Pons (tissue), 1 donor: ENCODE measurements at places on chromosomes 4 and X.

DNA sequence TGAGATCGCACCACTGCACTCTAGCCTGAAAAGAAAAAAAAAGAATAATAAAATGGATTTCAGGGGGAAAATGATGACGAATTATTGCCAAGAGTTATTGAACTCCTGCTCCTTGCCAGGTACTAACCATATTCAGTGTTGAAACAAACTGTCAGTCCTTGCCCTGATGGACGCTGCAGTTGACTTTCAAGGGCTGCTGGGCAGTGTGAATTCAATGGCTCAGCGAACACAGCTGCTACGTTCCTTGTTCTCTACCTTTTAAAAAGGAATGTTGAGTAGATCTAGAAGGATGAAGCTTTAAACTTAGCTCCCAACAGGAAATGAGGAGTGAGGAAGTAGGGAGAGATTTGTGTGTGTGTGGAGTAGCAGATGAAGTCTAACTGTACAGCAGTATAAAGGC lies 2.7 kb downstream of the LIMCH1 start:
- no peak for DNase-seq

GRCh38 chr4:83129264-83129663 lies 14.7 kb upstream of the PLAC8 start:
- no peak for DNase-seq

GRCh38 chr4:93029769-93030168 lies 726.0 kb downstream of the GRID2 start:
- DNase-seq: no peak

DNA sequence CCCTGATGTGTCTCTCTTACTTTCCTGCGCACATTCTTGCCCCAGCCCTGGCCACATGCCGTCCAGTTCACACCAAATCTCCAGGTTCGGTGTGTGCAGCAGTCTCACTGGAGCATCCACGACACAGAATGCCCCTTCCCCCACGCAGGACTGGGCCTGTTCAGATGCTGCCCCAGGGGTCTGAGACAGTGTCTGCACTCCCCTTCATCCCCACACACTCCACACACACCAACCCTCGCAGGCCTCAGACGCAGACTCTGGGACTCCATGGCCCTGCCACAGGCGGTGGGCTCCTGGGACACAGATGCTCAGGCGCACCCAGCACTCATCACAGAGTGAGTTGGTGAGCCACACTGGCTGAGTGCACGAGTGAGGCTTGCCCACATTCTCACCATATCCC lies 83.9 kb downstream of the AFAP1 start:
- DNase-seq: no peak

- DNase-seq: peak; percentile 13
These were observed 250.3 kb upstream of the ARSJ start for GRCh38 chr4:114229706-114230105.

GRCh38 chr4:69735119-69735518 lies 25.3 kb downstream of the SULT1B1 start:
- DNase-seq: no peak

GRCh38 chr4:88645994-88646393 lies 51.6 kb downstream of the NAP1L5 start:
- no peak for DNase-seq

DNA sequence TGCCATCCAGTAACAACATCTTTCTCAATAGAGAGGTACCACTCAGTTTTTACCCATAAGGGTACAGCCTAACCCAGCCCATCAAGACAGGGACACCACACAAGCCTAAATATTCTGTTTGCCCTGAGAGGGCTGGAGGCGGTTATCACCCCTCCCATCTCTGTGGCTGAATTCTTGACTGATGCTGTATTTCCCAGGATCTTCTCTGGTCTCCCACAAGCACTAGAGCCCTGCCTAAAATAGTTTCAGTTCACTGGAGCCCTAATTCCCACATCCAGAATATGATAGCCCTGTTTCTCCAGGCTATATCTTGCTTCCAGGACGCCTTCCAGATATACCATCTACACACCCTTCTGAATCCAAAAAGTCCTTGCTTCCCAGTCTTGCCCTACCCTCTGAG lies 91.6 kb upstream of the NMU start:
- DNase-seq: no peak

- peak; percentile 92 for DNase-seq
These were observed 63.0 kb downstream of the ZNF732 start for GRCh38 chr4:242121-242848.

GRCh38 chr4:74335341-74336021 lies 27.2 kb downstream of the EPGN start:
- DNase-seq: no peak

- no peak for DNase-seq
These were observed 514.0 kb upstream of the DIAPH2 start for GRCh38 chrX:96170626-96171025.
